CD4-positive, alpha-beta T cell treated with Interleukin-4 for 4 hours (primary cell): ENCODE measurements at places on chromosomes 7 and 10.

- DNase-seq: no peak
These were observed 37.7 kb downstream of the ARHGAP19 start for GRCh38 chr10:97254694-97255093.

DNA sequence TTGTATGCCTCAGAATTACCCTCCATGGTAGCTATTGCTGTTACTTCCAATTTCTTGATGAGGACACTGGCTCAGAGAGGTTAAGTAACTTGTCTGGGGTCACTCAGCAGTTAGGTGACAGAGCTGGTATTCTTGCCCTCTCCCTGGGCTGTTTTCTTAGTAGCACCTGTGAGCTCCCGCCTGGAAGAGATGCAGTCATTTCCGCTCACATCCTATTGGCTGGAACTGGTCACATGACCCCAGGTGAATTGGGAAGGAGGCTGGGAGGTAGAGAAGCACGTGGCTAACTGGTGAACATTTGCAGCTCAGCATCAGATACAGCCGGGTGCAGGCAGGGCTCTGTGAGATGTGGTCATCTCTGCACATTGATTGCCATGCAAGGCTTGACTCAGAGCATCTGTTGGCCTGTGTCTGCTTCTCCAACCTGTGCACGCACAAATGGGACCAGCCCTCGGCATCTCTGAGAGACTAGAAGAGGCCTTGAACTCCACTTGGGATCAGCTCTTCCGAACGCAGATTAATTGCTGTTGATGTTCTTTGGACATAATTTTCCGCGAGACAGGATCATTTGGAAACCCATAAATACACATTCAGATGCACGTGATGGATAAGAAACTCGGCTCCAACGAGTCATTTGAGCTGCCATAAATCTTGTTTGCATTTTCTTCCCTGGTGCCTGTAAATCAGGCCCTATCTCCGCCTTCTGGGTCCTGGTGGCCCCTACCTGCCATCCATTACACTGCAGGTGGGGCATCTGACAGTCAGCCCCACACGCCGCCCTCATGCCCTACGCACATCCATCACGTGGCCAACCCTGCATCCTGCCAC lies 42.8 kb downstream of the MYL10 start:
- DNase-seq: no peak

DNA sequence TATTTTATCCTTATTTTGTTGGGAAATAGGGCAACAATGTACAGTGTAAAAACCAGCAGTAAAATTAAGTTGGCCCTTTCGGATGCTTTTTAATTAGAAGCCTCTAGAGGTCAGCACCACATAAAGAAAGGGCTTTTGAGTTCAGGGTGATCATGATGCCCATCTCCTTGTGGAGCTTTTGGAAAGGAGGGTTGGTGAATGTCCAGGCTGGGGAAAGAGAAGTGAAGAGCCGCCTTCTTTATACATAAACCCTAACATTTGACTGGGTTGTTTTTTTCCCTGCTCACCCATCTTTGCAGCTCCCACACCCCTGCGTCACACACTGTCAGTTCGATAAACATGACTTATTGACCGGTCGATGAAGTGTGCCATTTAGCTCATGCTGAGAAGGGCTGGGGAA lies 29.8 kb downstream of the MTURN start:
- peak; percentile 44 for DNase-seq

DNA sequence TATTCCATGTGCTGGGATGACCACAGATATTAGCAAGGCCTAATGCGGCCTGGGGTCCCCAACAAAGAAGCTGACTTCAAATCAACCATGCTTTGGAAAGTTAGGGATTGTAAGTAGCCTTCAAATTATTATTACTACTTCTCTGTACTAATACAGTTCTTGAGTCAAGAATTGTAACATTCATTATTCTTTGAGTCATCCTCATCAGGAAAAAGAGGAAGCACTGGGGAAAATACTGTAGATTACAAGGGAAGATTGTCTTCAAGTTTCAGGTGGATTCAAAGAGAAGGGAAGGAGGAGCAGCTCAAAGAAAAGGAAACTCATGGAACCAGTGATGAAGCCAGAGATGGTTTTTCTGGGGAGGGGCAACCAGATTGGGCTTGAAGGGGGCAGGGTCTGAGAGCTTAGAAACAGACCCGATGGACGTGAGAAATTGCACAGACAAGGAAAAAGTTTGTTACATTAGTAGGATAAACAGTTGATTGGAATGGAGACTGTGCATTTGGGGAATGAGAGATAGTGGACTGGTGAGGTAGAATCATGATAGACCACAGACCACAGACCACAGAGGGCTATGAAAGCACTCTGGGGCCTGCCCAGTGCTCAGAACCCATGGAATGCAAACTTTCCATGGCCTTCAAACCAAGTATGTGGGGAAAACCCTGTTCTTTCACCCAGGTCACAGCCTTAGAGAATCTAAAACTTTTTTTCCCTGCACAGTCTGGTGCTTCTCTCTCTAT lies 209.9 kb downstream of the ZNF365 start:
- DNase-seq: no peak

DNA sequence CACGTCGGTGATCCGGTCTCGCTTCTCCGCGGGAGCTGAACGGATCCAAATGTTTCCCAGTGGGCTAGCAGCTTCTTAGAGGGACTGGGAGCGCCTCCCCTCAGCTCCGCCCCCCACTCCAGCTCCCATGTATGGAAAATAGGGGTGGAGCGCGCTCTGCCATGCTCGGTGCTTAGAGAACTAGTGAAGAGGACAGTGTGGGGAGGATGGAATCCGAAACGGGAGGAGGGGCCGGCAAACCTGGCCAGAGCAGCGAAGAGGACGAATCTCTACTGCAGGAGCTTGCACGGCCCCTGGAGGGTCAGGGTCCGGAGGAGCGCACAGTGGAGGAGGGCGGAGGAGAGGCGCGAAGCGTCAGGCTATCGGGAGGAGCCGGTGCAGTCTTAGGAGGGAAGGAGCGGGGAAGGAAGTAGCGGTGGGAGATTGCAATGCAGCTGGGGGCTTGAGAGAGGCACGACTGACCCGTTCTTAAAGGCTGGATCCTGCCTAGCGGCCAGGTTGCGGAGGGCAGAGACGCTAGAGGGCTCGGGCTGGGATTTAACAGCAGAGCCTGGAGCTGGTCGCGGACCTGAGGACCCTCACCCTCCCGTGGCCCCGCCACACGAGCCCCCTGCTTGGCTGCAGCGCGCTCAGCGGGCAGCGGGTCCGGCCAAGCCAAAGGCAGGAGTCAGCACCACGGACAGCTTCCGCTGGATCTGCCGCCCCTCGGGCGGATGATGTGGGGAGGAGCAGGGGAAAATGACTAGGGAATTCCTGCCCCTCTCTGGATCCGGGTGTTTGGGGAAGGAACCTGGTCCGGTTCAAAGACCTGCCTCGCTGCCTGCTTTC lies at the start of gene PRLHR:
Gene PRLHR, minus strand, starts transcription at position 51 of the 828 bp plus-strand sequence. CDS start 404 bp downstream, outside the sequence.
- DNase-seq: no peak

DNA sequence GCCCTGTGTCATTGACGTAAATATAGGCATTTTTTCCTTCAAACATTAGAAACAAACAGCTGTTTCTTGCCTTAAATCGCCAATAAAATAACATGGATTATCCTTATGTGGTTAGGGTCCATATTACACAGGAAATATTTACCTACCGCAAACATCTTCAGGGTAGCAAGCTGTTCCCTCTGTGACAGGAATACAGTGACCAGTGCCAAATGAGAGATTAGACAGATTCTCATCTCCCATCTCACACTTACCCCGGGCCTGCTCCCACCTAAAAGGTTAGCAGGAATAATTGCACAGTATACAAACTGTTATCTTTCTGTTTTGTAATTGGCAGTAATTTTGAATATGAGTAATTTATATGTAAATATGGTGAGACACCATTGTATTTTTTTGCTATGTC lies 16.5 kb downstream of the MKI67 start:
- DNase-seq: no peak

GRCh38 chr7:113639221-113639620 lies 279.6 kb downstream of the PPP1R3A start:
- no peak for DNase-seq

DNA sequence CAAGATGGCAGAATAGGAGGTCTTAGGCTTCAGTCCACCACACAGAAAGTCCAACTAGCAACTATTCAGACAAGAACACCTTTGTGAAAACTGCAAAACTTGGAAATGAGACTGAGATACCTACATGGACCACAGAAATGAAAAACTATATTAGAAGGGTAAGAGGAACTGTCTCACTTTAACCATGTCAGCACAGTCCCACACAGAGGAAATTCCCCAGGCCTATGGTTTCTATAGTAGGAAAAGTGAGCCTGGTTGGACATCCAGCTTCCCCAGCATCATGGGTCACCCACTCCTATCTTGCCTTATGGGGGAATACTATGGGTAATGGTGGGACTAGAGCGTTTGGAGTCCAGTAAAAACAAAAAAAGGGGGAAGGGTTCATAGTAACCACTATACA lies 38.8 kb upstream of the CDK6 start:
- DNase-seq: no peak

GRCh38 chr10:23047201-23048050 lies 48.0 kb upstream of the MSRB2 start:
- DNase-seq: no peak

- DNase-seq: no peak
These were observed 208.8 kb downstream of the KCNMA1 start for GRCh38 chr10:77428691-77429395.

- DNase-seq: no peak
These were observed 41.4 kb downstream of the NRF1 start for GRCh38 chr7:129652914-129653313.

GRCh38 chr7:105003275-105003674 lies 10.7 kb upstream of the KMT2E start:
- DNase-seq: peak; percentile 61

GRCh38 chr7:106285855-106286492 lies 1.2 kb upstream of the NAMPT start:
- no peak for DNase-seq

DNA sequence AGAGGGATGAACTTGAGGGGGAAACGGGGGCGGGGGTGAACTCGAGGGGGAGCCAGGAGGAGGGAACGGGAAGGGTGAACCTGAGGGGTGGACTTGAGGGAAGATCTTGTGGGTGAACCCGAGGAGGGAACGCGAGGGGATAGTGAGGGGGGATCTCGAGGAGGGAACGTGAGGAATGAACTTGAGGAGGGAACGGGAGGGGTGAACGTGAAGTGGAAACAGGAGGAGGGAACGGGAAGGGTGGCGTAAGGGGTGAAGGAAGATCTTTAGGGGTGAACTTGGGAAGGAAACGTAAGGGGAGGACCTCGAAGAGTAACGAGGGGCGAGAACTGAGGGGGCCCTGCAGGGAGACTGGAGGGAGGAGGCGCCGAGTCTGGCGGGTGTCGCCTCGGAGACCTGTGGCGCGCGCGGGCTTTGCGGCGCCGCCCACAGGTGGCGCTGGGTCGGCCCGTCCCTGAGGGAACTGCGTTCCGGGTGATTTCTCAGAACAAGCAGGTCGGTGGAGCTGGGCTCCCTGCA lies 651 bp downstream of the MYO3A start:
- no peak for DNase-seq

DNA sequence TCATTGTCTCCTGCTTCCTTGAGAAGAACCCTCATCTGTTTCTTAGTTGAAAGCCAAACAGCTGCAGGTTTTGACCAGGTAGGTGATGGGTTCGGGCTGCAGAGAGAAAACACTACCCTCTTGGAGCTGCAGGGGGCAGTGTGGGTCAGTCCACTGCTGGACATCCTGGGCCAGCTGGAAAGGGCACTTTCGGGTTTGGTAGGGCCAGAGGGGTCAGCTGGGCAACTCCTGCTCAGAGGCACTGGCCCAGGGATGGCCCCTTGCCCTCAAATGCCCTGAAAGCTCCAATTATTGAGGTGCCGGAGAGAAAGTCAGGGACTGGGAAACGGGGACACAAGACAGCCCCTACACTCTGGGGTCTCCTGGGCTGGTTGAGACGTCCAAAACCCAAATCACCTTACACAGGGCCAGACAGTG lies 90.7 kb downstream of the MKI67 start:
- peak; percentile 57 for DNase-seq

DNA sequence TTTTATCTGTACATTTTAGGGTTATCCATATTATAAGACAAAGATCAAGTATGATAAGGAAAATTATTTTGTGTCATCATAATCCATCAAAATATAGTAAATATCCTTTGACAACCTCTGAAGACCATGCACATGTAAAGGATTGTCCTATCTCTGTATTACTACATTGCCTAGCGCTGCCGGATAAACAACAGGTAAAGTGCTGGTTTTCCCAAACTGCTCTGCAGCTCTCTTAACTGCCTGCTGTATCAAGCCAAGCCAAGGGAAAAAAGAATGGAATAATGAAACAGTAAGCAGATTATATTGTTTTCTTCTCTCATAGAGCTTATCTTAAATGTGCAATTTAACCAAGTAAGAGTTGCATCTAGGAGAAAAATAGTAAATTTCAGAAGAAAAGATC lies 70.8 kb downstream of the PTF1A start:
- no peak for DNase-seq

DNA sequence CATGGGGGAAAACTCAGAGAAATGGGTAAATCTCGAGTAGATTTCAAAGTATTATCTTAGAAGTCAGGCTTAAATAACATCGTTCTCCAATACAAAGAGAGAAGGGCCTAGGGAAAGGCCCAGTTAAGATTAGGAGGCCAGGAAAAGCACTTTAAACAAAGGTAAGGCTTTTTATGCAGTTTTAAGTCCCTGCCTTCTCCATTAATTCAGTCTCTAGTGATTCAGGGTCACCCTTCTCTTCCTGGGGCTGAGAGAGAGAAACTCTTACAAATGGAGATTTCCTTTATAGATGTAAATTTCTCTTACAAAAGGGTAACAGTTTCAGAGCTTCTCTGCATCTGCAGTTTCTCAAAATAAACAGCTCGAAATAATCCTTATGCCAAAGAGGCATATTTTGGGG lies 179.3 kb downstream of the HECW1 start:
- no peak for DNase-seq

DNA sequence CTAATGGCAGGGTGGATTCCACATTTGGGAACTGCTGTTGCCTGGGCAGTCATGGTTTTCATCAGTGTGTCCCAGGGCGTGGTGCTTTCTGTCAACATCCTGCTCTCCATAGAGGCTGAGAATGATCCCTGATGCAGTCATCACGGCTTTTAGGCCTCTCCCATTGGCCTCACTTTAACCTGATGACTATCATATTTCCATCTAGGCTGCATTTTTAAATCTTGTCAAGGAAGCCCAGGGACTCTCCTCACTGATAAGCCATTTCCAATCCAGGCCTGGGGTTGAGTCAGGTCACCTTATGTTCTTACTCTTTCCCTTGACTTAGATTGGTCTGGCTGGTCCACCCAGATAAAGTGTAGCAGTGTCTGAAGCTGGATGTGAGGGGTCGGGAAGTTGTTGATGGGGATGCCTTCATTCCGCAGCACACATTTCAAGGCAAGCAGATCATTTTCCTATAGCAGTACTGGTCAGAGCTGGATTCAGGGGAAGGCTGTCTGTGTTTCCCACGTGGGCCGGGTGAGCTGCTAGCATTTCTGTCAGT lies 177.0 kb downstream of the AUTS2 start:
- DNase-seq: no peak

DNA sequence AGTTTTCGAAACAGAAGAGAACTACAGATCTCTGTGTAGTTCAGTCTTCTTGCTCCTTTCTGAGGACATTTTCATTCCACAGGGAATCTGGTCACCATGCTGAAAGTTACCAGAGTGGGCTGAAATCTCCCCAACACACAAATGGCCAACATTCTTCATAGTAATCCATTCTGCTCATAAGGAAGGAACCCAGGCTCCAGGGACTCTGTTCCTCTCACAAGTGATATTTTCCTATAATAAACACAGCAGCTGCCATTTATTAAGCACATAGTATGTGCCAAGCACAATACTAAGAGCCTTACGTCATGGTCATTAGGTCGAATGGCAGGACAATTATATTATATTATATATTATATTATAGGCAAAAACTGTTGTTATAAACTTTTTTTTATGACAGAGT lies 109.8 kb downstream of the RAB11FIP2 start:
- DNase-seq: no peak

- no peak for DNase-seq
These were observed 14.5 kb downstream of the XRCC2 start for GRCh38 chr7:152661479-152661878.
